ENCODE measurements at places on chromosomes 4 and X.

GRCh38 chr4:37749398-37749988, 63.3 kb upstream of the RELL1 start:
- no peak for DNase-seq

- DNase-seq: no peak
Measured at GRCh38 chrX:36983831-36984230, 24.3 kb upstream of the FAM47C start.

- DNase-seq: no peak
Measured at GRCh38 chr4:177271915-177272766, 37.5 kb upstream of the NEIL3 start.

GRCh38 chr4:180057891-180058671, 2185.1 kb upstream of the TENM3 start:
- DNase-seq: peak; percentile 11

DNA sequence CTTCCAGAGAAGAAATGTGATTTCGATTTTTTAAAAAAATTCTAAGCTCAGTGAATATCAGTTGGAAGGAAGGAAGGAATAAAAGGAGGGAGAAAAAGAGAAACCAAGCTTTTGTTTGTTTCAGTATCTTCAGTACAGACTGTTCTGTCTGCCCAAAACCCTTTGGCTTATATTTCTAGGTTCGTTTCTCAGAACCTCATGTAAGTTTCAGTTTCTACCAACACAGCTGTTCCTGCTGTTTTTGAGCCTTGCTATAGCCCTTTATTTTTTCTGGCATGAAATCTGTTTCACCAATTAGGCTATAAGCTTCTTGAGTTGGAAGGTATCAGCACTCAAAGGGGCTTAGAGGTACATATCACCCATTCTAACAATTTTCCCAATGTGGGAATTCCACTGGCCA, 157.9 kb downstream of the GBA3 start:
- no peak for DNase-seq

- no peak for DNase-seq
Measured at GRCh38 chr4:142077048-142077447, 440.7 kb downstream of the IL15 start.

- DNase-seq: no peak
Measured at GRCh38 chr4:74424111-74424510, 20.8 kb upstream of the AREG start.

DNA sequence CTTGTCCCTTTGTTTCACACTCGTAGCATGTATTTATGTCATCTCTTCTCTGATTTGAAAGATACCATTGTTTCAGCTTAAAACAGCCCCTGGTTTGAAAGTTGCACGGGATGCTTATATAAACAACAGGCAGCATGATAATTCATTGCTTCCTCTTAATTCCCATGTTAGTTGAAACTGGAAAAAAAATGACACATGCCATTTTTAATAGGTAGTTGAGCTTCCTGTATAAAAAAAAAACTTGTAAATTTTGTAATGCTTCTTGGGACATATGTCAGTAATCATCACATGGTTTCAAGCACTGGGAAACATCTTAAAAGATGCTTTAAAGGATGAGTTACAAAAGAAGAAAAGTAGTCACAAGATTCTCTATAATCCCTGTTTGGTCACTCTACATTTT, 243.0 kb downstream of the PALLD start:
- DNase-seq: no peak

GRCh38 chr4:154593868-154594267, 3.3 kb upstream of the FGA start:
- DNase-seq: no peak

GRCh38 chr4:152424977-152425376, 110.9 kb downstream of the FBXW7 start:
- DNase-seq: no peak

DNA sequence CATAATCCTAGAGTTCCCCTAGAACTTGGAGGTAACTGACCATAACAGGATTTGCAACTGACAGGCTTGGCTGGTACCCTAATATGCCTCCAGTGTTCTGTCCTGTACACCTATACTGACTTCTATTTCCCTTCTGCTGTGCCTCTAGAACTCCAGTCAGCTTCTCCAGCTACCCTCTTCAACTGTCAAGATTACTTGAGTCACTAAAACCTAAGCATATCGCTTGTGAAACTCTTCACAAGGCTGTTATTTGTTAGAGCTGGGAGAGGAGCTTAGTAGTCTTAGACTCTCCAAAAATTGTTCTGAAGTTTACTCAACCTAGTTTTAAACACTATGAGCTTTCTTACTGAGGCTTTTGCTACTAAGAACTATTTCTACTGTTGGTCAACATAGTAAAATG, 52.0 kb downstream of the CCNG2 start:
- no peak for DNase-seq

- DNase-seq: no peak
Measured at GRCh38 chr4:13711233-13711785, 83.8 kb upstream of the BOD1L1 start.

DNA sequence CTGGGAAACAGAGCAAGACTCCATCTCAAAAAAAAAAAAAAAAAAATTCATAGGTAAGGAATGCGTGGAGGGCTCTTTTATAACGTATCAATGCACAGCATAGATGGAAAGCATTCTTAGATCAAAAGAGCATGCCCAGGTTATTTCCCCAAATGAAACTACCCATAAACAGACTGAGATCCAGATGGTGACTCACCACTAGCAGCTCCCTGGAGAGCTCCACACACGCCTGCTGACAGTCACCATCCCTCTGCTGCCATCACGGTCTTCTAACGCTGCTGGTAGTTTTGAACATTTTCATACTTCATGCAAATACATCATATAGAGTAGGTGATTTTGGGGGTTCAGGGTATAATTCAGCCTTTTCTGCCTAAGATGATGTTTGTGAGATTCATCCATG, 136.9 kb downstream of the ASMT start:
- no peak for DNase-seq

DNA sequence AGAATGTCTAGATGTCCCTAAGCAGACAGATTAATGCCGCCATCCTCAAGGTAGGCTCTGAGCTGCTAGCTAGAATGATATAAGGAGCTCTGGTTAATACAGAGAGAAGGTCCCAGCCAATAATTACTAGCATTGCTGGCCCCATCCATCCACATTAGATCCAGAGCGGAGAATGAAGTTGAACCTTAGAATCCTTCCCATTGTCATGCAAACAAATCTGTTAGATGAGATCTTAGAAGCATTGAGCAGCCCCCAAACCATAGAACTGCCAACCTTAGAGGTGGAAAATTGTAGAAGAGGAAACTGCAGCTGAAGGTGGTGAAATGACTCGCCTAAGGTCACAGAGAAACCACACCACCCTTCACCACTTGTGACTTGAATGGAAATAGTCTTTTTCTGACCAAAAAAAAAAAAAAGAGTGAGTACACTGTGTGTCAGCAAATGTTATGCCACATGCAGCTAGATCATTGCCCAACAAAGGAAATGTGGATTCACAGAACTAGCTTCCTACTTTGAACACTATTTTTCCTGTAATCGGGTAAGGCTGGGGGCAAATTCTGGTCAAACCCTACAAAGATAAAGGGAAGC, 162.1 kb downstream of the SMIM20 start:
- peak; percentile 45 for DNase-seq

DNA sequence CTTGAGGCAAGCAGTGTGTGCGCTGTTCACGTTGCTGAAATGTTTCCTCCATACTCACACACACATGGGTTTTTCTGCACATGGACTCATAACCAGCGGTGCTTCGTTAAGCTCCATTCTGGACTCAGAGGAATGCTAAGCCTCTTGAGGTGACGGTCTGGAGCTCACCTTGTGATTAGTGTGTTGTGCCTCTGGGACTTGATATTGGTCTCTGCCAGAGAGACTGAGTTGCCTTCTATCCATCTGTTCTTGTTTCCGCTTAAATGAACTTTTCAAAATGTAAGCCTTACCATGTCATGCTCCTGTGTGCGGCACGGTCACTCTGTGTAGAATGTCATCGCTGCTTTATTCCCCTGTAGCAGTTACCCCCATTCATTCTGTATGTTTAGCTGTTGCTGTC, 42.5 kb downstream of the ADD1 start:
- no peak for DNase-seq

- DNase-seq: no peak
Measured at GRCh38 chrX:130834149-130834548, 68.9 kb downstream of the ENOX2 start.

DNA sequence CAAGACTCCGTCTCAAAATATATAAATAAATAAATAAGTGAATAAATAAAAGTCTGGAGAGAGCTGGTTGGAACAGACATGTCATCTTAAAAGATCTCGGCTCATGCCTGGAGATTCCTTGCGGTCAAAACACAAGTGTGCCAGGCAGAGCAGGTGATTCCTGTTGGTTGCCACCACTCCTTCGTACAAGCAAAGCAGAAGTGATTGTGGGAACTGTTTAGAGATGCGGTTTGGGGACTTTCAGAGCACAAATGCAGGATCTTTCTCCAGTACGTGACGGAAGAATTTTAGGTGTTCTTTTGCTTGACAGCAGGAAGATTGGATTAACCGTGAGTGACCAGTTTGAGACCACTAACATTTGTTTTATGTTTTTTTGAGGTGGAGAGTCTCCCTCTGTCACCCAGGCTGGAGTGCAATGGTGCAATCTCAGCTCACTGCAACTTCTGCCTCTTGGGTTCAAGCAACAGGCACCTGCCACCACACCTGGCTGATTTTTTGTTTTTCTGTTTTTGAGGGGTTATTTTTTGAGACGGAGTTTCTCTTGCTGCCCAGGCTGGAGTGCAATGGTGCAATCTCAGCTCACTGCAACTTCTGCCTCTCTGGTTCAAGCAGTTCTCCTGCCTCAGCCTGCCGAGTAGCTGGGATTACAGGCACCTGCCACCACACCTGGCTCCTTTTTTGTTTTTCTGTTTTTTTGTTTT, 2.8 kb upstream of the CRLF2 start:
- DNase-seq: peak; percentile 57

GRCh38 chrX:117376460-117376859, 740.1 kb downstream of the KLHL13 start:
- DNase-seq: no peak

GRCh38 chrX:23364416-23364815, 29.8 kb downstream of the PTCHD1 start:
- DNase-seq: no peak

DNA sequence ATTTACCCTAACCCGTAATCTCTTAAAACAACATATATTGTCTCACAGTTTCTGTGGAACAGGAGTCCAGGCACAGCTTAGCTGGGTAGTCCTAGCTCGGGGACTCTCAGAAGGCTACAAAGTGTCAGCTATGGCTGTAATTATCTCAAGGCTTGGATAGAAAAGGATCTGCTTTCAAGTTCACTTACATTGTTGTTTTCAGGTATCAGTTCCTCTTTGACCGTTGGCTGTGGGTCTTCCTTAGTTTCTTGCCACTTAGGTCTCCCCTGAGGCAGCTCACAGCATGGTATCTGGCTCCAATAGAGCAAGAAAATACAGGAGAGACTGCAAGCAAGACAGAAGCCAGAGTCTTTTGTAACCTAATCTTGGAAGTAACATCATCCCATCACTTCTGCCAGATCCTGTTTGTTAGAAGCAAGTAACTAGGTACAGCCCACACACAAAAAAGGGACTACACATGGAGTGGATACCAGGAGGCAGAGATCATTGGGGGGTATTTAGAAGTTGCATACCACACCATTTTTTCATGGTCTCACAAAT, 137.0 kb downstream of the MAGEB5 start:
- DNase-seq: no peak

DNA sequence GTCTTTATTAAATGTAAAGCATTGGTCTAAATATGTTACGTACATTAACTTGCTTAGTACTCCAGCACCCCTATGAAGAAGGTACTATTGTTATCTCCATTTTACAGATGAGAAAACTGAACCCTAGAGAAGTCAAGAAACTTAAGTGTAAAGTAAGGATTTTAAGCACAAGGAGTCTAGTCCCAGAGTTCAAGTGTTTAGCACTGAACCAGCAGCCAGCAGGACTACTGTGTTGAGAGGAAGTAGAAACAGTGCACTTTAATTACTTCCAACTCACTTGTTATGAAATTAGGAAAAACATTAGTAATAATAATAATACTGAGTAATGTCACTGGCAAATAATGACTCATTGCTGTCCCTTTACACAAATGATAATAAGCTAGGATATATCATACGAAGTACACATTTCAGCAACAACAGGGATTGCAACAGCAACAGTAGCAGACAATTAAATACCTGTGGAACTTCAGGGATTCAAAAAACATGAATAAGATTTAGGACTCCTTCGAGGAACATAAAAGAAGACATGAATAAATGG, 548.1 kb upstream of the HS3ST1 start:
- no peak for DNase-seq

- no peak for DNase-seq
Measured at GRCh38 chr4:113232194-113232593, 182.7 kb downstream of the ANK2 start.

DNA sequence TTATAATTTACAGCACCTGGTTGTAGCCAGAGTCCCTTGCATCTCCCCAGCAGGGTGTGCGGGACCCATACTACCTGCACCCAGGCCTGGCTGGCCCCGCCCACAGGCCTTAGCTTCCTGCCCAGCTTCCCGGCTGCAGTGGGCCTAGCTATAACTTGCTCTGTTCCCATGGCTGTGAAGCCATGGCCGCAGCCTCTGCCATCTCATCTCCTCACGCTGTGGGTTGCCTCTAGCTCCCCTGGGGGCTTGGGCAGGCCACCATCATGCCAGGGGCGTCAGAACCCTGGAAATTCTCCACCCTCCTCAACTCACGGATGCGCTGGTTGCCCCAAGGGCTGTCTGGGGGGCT, 26.1 kb upstream of the SORBS2 start:
- no peak for DNase-seq

GRCh38 chrX:110056419-110056818, 53.5 kb downstream of the TMEM164 start:
- no peak for DNase-seq

DNA sequence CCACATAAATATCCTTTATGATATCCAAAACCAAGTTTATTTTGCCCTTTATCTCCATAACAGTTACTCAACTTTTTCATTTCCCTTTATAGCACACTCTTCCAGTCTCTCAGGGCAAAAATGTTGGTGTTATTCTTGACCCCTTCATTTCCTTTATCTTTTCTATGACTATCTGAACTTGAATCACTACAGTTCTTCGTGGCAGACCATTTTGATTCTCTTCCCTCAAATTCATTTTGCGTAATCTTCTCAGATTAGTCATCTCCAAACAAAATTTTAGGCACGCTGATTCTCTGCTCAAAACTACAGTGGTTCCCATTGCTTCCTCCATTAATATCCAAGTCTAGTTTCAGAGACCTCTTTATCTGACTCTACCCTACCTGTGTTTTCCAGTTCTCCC, 26.1 kb downstream of the RUFY3 start:
- no peak for DNase-seq

GRCh38 chrX:76148753-76149152, 24.1 kb upstream of the PBDC1 start:
- DNase-seq: peak; percentile 76

GRCh38 chr4:4524364-4524763, 17.5 kb downstream of the STX18 start:
- DNase-seq: peak; percentile 35

DNA sequence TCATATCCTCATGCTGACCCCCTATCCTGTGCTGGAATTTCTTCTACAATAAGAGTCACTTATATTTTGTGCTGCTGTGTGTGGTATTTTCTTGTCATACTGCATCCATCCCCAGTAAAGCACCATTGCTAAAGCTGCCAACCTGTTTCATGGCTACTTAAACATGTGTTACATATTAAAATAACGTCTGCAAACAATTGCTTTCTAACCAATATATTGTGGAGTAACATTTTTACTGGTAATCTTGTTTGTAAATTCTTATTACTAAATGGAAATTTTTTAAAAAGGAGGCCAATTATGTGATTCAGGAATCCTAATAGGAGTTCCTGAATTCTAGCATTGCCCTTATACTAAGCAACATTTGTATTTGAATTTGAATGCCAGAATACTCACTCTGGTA, 160.3 kb upstream of the VEGFC start:
- DNase-seq: no peak

- no peak for DNase-seq
Measured at GRCh38 chr4:183434666-183435190, 9.7 kb upstream of the CDKN2AIP start.

Measured in hematopoietic multipotent progenitor cell treated with erythropoietin and hydrocortisone succinate and interleukin-3 and kit ligand, for 6 days (in vitro differentiated cells).